T-helper 1 cell (primary cell): ENCODE measurements at places on chromosomes 3 and 15.

DNA sequence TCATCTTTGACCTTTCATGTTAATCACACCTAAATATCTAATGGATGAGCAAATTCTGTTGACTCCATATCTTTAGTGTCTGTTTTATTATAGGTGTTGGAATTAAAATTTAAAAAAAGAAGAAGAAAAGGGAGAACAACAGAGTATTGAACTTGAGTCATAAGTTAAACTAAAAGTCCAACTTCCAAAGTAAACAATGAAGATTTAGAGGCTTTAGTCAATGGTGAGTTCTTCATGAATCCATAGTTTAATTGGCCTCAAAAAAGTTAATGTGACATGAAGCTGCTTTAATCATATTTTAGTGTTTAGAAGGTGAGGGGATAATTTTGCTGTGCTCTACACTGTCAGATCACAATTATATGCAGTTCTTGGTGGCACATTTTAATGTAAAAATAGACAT, 288.2 kb upstream of the RORA start:
- DNase-seq, result no peak

GRCh38 chr3:46710229-46710628, 7.4 kb downstream of the PRSS50 start:
- no peak for DNase-seq

- DNase-seq, result no peak
These were observed 32.8 kb downstream of the RASA2 start for GRCh38 chr3:141519587-141519986.

DNA sequence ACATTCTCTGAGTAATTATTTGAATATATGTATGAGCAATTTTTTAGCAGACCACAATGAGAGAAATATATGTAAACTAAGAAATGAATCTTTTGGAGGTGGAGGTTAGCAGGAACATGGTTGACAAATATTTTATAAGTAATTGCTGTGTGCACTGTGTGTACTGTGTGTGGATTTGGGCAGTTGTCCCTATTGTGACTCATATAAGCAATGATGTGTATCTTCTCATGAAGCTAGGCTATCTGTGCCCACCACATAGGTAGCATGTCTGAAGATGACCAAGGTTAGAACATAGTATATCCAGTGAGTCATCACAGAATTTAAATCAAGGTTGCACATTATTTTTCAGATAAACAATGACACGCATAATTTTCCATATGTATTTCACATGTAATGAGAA, 713.9 kb upstream of the GBE1 start:
- DNase-seq, result no peak

DNA sequence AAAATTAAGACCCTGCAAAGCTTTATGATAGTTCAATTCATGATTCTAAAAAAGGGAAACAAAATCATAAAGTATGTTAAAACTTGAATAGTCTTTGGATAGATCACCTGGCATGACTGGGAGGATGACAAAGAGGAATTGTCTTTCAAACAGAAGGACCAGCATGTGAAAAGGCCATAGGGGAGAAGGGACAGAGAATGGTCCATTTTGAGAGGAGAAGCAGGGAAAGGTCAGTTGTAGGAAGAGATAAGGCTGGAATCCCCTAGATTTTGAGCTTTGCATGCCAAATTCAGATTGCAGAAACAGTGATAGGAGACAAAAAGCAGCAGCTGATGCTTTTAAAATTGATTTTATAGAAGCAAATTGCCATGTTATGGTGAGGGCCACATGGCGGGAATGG, 12.7 kb downstream of the PROS1 start:
- DNase-seq, result no peak

GRCh38 chr3:128214056-128214455, 60.8 kb downstream of the EEFSEC start:
- no peak for DNase-seq

DNA sequence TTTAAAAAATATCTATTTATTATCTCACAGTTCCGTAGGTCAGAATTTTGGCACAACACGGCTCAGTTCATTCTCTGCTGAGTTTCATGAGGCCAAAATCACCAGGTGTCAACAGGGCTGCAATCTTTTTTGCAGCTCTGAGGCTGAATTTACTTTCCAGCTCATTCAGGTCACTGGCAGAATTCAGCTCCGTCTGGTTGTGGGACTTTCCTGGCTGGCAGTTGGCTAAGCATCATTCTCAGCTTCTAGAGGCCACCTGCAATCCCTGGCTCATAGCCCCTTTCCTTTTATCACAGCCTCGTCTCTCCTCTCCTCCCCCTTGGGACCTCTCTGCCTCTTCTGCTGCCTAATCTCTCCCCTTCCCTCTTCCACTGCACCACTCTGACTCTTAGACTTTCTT, 174.0 kb upstream of the WNT5A start:
- DNase-seq, result no peak

GRCh38 chr3:102113421-102114041, 264.2 kb downstream of the NFKBIZ start:
- no peak for DNase-seq

GRCh38 chr3:29924783-29925561, 644.1 kb downstream of the RBMS3 start:
- no peak for DNase-seq
